ENCODE measurements at places on chromosomes 7 and 10. TPM values are rescaled to one million over a fixed set of nuclear protein-coding genes. Genes with fewer than 3 reads are reported as not detected.

The MINPP1 gene
- 13.3 TPM for total RNA-seq

The OR2A12 gene
- total RNA-seq = not detected

The CLDN3 gene
- total RNA-seq = not detected

The ABCB4 gene
- 0.21 TPM for total RNA-seq

The PIK3CG gene
- total RNA-seq = 4.9 TPM

The PHKG1 gene
- 16.6 TPM for total RNA-seq

The ZEB1 gene
- 85.0 TPM for total RNA-seq

The CYP3A7 gene
- not detected for total RNA-seq

The SORCS1 gene
- 31.0 TPM for total RNA-seq

The MET gene
- total RNA-seq = 13.7 TPM

The HMX2 gene
- total RNA-seq = not detected

The CTBP2 gene
- 37.4 TPM for total RNA-seq

The ZNF735 gene
- total RNA-seq = not detected

The CLDN4 gene
- total RNA-seq = 1.9 TPM

The GAD2 gene
- total RNA-seq = 56.6 TPM

The C10orf62 gene
- total RNA-seq = 0.45 TPM

The TFPI2 gene
- 0.52 TPM for total RNA-seq

The CUZD1 gene
- total RNA-seq = 0.86 TPM

The EFCAB10 gene
- total RNA-seq = 2.0 TPM

The ARID5B gene
- 43.4 TPM for total RNA-seq

The OR9A2 gene
- 4.4 TPM for total RNA-seq

The MCM10 gene
- total RNA-seq = not detected

The LIPN gene
- total RNA-seq = not detected

The LAMB1 gene
- total RNA-seq = 15.5 TPM

The BICC1 gene
- total RNA-seq = 4.1 TPM

The SAMD9L gene
- total RNA-seq = 8.7 TPM

The COBL gene
- total RNA-seq = 127 TPM

The NKX2-3 gene
- not detected for total RNA-seq

All from dorsolateral prefrontal cortex (tissue), 122 donors.